GM13976 (cell line): ENCODE measurements at places on chromosomes 1 and 21.
A peak's percentile ranks its signal among the peaks of the same experiment; 100 is the strongest.

DNA sequence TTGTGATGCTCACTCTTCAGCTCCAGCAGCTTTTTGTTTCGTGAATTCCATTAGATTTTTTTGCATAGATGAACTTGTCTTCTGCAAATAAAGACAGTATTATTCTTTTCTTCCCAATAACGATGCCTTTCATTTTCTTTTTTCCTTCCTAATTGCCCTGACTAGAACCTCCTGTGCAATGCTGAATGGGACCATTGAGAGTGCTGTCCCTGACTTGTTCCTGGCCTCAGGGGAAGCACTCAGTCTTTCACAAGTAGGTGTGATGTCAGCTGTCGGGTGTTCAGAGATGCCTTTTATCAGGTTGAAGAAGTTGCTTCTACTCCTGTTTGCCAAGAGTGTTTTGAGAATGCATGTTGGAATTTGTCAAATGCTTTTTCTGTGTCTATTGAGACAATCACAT lies 64.3 kb upstream of the ADARB1 start:
- no peak for DNase-seq

GRCh38 chr1:116164604-116165368 lies 53.6 kb downstream of the MAB21L3 start:
- DNase-seq, result no peak

DNA sequence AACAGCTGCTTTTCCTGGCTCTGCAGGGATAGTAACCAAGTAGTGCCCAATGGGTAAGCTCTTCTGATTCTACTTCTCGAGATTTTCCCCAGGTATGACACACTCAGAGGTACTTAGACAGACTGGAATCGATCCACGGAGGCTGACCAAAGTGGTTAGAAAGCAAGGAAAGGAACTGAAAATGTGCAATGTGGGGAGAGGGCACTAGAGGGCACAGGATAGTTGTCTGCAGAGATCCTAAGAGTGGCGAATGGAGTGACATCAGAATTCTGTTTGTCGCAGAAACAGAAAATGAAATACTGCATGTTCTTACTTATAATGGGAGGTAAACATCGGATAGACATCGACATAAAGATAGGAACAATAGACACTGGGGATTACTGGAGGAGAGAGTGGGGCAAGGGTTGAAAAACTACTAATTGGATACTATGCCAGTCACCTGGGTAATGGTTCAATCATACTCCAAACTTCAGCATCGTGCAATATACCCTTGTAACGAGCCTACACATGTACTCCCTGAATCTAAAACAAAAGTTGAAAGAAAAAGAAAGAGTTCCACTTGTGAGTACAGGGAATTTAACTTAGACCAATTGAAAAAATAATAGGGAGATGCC lies 23.3 kb downstream of the CYP2J2 start:
- peak; percentile 24 for DNase-seq

- DNase-seq, result no peak
Measured at GRCh38 chr1:248631354-248632008, 3.4 kb downstream of the OR2T11 start.

- DNase-seq, result no peak
Measured at GRCh38 chr21:29431178-29431577, 132.5 kb downstream of the BACH1 start.

DNA sequence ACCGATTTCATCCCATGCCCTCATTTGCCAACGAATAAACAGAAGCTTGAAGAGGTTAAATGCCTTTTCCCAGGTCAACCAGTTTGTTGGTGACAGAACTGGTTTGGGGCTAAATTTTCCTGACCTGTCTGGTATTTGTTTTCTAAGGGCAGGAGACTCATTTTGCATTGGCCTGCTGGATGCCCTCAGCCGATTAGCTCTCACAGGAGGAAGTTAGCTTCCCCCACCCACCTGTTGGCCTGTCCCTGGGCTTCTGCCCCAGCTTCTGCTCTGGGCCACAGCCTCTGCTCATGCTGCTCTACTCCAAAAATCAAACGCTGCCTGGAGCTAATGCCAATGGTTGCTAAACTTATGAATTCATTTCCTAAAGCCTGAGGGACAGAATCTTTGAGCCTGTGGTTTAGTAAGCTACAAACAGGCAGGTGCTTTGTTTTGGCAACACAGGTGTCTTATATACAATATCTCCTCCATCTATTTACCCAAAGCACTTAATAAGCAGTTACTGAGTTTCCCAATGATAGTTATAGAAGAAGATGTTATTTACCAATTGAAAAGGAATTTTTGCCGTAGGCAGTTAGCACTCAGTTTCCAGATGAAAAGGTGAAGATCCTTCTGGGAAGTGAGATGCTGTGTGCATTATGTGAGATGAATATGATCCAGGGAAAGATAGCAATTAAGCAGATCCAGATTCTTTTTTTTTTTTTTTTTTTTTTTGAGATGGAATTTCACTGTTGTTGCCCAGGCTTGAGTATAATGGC lies 82.3 kb downstream of the TM2D1 start:
- DNase-seq, result no peak

DNA sequence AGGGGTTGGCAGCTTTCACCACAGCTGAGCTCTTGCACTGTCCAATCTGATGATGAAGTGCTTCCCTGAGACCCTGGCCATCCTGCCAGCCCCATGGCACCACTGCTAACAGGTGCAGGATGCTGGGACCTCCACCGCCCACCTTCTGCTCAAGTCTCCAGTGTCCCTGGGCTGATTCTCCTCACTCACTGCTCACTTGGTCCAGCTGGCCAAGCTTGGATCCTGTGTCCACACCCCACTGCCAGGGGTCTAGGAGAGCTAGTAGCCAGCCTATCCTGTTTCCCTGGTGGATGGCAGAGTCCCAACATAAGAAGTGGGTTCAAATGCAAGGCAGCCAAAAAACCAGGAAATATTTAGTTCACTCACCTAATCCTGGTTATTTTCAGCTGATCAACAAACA lies 217.2 kb upstream of the IRF2BP2 start:
- DNase-seq, result no peak

DNA sequence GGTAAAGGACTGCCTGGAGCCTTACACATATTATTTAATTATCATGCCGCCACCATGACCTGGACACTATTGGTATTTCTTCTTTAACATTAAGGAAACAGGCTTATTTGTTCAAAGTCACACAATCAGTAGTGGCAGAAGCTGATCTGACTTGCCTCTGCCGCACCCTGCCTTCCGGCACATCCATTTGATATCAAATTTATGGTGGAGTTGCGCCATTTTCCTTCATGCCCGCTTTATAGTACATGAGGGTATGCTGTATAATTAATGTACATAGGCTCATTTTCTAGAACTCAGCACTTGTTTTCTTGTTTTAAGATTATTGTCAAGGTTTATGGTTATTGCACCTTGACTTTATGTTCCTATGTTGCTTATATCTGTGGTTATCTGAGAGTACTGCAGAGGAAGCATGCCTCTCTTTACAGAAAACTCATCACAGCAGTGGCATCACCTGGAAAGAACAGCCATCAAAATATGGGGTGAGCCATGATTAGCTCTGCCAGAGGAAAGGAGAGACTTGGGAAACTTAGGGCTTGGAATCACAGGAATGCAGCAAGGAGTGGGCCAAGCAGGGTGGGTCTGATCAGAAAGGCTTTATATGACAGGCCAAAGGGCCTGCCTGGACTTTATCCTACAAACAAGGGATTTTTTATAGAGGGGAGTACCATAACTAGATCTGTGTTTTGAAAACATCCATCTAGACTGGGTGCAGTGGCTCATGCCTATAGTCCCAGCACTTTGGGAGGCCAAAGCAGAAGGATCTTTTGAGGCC lies 72.2 kb upstream of the GJB5 start:
- DNase-seq, result no peak

- DNase-seq, result no peak
Measured at GRCh38 chr21:35063428-35064172, 14.5 kb upstream of the RUNX1 start.

DNA sequence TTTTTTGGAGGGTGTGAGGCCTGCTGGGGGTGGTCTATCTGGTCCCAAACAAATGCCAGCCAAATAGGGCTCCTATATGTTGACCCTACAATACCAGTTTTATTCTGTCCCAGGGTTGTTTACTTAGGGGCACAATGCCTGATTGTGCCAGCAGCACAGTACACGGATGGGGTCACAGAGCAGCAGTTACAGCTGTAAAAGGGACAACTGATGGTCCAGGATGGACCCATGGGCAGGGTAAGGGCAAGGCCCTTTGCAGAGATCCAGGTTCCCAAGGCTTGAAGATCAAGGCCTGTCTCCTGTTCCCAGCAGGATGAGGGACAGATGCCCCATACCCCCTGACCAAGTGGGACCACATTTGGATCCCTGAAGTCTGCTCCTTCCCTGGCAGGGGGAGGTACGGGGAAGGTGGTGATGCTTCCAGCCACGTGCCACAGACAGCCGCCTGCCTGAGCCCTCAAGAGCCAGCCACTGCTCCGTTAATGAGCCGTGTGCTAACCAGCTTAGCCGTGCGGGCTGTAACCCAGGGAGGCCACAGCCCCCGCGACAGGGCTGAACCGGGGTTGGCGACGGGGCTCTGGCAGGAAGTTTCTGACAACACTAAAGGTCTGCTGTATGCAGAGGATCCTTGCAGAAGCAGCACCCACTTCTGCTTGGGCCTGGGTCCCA lies 18.2 kb downstream of the SLC6A9 start:
- no peak for DNase-seq

DNA sequence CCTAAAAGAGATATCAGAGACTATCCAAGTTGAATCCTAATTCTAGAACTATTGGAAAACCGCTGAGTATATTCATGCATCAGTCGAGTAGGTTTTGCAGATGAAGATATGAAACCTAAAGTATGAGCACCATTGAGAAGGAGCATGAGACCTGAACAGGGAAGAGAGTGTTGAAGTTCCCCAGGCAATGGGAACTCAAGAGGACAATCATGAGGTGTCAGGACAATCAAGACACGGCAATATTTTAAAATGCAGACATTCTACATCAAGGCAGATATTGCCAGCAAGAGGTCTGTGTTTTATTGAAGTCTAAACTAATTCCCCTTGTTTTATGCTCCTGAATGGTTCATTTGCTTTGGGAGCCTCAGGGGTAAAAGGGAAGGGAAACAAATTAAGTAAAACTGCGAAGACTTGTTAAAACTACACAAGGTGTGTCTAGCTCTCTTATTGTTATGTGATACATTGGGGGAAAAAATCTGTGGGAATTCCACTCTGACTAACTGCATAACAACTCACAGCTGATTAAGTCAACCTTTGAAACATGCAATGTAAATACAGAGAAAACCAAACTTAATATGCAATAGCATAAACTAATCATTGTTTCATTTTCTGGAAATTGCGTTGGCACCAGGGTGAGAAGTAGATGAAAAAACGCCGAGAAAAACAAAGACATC lies 347.9 kb upstream of the ADGRL2 start:
- DNase-seq, result no peak

GRCh38 chr1:74822851-74823401 lies 90.0 kb downstream of the TYW3 start:
- DNase-seq, result no peak

DNA sequence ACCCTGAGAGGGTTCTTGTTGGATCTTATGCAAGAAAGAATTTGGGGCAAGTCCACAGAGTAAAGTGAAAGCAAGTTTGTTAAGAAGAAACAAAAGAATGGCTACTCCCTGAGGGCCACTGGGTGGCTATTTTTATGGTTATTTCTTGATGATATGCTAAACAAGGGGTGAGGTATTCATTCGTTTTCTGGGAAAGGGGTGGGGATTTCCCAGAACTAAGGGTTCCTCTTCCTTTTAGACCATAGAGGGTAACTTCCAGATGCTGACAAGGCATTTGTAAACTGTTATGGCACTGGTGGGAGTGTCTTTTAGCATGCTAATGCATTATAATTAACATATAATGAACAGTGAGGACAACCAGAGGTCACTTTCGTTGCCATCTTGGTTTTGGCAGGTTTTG lies 18.2 kb upstream of the IFI6 start:
- DNase-seq, result no peak

DNA sequence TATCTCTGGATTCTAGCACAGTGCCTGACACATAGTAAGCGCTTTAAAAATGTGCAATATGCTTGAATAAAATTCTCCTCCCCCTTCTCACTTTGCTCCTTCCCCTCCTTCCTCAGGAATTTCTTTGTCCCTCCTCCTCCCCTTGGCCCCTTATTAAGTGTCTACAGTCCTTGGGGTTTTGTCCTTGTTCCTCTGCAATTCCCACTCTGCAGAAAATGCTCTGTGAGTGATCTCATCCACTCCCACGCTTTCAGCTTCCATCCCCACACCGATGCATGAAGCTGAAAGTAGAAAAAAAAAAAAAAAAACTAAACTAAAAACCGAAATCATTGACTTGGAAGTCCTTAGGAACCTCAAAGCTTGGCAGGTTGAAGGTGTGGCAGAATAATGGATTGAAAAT lies 273.6 kb downstream of the RRAGC start:
- DNase-seq, result no peak

DNA sequence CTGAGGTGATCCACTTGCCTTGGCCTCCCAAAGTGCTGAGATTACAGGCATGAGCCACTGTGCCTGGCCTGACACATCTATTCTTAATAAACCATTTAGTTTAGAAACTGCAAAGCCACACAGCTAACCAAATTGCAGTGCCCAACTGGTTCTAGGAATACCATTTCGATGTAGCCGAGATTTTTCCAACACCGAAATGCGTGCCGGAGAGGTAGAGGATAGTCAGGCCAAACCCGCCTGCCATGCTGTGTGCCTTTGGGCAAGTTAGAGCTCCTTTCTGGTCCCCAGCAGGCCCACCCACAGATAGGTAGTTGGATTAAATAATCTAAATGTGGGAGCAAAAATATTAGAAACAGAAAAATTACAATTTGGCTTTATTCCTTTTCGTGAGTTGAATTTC lies 254.4 kb downstream of the FOXD2 start:
- DNase-seq, result no peak

GRCh38 chr21:24903994-24904635 lies 703.2 kb downstream of the MRPL39 start:
- no peak for DNase-seq

- DNase-seq, result no peak
Measured at GRCh38 chr1:245317217-245317616, 162.4 kb downstream of the KIF26B start.

GRCh38 chr1:192973202-192973601 lies 86.0 kb downstream of the UCHL5 start:
- no peak for DNase-seq

DNA sequence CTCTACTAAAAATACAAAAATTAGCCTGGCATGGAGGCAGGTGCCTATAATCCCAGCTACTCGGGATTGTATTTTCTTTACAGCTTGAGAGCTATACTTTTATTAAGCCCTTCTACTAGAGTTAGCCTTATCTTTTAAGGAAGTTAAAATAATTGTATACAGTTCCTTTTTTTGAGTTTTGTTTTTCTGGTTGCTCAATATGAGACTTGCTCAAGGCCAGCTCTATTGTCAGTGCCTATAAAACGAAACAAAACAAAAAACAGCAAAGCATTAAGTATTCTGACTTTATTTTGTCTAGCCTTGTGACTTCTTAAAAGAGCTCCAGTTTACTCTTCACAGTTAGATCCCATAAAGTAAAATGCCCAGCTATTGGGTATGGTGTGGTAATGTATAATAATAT lies 17.2 kb downstream of the PKN2 start:
- peak; percentile 35 for DNase-seq

GRCh38 chr1:194069831-194070218 lies 883.4 kb upstream of the B3GALT2 start:
- no peak for DNase-seq

- DNase-seq, result no peak
Measured at GRCh38 chr1:9307303-9307702, 14.6 kb downstream of the SPSB1 start.
